Fibroblast of the aortic adventitia (primary cell): ENCODE measurements at places on chromosomes 11 and 22. TPM values are rescaled to one million over a fixed set of nuclear protein-coding genes. Genes with fewer than 3 reads are reported as not detected.

The MPPED2 gene
- 0.18 TPM in 1 of 2 replicates, not detected in the other for total RNA-seq

The OR51E2 gene
- total RNA-seq: not detected in 2 replicates

The CCDC73 gene
- total RNA-seq: not detected in 2 replicates

The HTR3A gene
- not detected in 2 replicates for total RNA-seq

The C11orf21 gene
- not detected in 2 replicates for total RNA-seq
